ENCODE measurements at places on chromosomes 16 and 17. TPM values are rescaled to one million over a fixed set of nuclear protein-coding genes. Genes with fewer than 3 reads are reported as not detected.

GRCh38 chr17:50603340-50603739 lies 31.3 kb upstream of the ABCC3 start:
- no peak for DNase-seq
- H3K4me1 ChIP-seq = peaks cover 9% of the 10 kb centered on the region
- H3K27me3 ChIP-seq = no peaks in the 10 kb centered on the region
- H3K27ac ChIP-seq = no peak overlapping the region

- no peaks in the 10 kb centered on the region for H3K27me3 ChIP-seq
- H3K4me3 ChIP-seq = no peak overlapping the region
- H3K4me1 ChIP-seq = peaks cover 14% of the 10 kb centered on the region
- no peaks in the 10 kb centered on the region for H3K36me3 ChIP-seq
- H3K27ac ChIP-seq = peak overlapping the region; percentile 29
Measured at GRCh38 chr17:1640329-1641064, 5.0 kb downstream of the SCARF1 start.

DNA sequence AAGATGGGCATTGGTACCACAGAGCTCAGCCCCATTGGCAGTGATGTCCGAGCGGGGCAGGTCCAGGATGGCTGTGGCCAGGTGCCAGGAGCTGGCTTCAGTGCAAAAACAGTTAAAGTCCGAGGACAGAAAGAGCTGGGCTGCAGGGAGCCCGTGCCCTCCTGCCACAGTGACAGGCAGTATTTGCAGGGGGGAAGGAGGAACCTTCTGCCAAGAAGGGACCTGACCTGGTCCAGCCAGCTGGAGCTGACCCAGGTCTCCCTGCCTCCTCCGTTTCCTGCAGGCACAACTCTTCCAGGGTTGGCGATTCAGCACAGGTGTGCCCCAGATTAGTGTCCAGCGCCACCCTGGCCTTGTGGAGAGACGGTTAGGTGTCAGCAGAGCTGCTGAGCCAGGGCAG lies 199.0 kb downstream of the ENGASE start:
- H3K27me3 ChIP-seq = no peaks in the 10 kb centered on the region
- no peak overlapping the region for H3K4me3 ChIP-seq
- H3K4me1 ChIP-seq = peaks cover 7% of the 10 kb centered on the region

DNA sequence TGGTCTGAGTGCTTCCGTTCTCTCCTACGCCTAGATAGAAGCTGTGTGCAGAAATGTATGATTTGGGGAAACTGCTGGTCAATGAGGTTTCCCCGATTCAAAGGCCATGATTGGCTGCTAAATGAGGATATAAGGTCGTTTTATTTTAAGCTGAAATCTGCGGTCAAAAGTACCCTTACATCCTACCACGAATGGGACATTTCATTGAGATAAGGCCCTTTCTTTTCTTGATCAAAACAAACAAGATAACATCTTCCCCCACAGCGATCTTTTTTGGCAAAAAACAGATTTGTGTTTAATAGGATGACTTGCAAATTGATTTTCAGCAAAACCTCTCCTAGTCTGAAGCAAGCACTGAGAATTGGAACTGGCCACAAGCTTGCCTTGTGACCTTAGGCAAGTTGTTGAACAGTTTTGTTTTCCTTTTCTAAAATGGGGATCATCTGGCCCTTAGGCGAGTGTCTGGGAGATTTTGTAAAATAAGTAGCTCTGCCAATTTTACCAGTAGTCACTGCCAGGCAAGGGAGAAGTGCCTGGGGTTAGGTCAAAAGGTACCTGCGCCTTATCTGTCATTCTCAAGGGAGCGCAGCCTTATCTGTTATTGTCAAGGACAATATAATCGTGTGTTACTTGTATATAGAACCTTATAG lies 635 bp downstream of the SCPEP1 start:
- peak overlapping the region; percentile 88 for H3K4me3 ChIP-seq
- peak overlapping the region; percentile 74 for H3K27ac ChIP-seq
- H3K27me3 ChIP-seq = no peaks in the 10 kb centered on the region
- DNase-seq = no peak
- H3K4me1 ChIP-seq = peaks cover 11% of the 10 kb centered on the region
- peaks cover 3% of the 10 kb centered on the region for H3K36me3 ChIP-seq

- no peak for DNase-seq
- no peaks in the 10 kb centered on the region for H3K36me3 ChIP-seq
- peaks cover 4% of the 10 kb centered on the region for H3K4me1 ChIP-seq
- no peak overlapping the region for H3K27ac ChIP-seq
- H3K27me3 ChIP-seq = no peaks in the 10 kb centered on the region
Measured at GRCh38 chr16:3951861-3952736, 71.6 kb upstream of the CREBBP start.

- no peak for DNase-seq
- no peaks in the 10 kb centered on the region for H3K36me3 ChIP-seq
- H3K27me3 ChIP-seq = no peaks in the 10 kb centered on the region
- no peak overlapping the region for H3K4me3 ChIP-seq
- H3K4me1 ChIP-seq = peaks cover 50% of the 10 kb centered on the region
Measured at GRCh38 chr17:948284-948852, 31.2 kb downstream of the NXN start.

DNA sequence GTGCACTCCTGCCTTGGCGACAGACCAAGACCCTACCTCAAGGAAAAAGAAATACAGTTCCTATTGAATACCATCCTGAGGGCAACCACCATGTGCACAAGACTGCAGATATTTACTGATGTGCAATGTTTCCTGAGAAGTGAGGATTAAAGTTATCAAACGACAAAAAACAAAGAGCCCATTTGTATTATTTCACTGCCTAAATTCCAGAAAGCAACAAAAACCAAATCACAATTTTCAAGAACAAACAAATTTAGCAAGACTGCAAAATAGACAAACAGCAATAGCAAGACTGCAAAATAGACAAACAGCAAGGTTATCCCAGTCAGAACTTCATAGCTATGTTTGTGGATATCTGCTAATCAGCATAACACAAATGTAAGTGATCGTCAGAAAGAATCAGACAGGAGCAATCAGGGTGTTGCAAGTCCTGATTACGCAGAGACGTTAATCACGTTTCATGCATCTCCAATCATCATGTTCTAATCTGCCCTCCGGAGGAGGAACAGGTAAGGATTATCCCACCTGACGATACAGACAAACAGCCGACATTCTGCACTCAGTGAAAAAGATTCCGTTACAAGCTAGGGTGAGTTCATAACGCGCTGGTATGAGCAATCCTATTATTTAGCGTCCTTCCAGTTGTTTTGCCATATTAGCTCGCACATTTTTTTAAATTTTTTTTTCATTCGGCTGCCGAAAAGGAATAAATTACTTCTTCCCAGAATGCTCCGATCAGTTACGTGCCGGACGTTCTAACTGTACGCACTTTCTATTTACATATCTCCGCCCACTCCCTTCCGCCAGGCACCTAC lies 2.9 kb downstream of the TMEM107 start:
- peaks cover 18% of the 10 kb centered on the region for H3K4me1 ChIP-seq
- H3K36me3 ChIP-seq = no peaks in the 10 kb centered on the region
- H3K27me3 ChIP-seq = no peaks in the 10 kb centered on the region
- peak overlapping the region; percentile 96 for H3K27ac ChIP-seq
- H3K4me3 ChIP-seq = peak overlapping the region; percentile 67
- DNase-seq = peak; percentile 99

DNA sequence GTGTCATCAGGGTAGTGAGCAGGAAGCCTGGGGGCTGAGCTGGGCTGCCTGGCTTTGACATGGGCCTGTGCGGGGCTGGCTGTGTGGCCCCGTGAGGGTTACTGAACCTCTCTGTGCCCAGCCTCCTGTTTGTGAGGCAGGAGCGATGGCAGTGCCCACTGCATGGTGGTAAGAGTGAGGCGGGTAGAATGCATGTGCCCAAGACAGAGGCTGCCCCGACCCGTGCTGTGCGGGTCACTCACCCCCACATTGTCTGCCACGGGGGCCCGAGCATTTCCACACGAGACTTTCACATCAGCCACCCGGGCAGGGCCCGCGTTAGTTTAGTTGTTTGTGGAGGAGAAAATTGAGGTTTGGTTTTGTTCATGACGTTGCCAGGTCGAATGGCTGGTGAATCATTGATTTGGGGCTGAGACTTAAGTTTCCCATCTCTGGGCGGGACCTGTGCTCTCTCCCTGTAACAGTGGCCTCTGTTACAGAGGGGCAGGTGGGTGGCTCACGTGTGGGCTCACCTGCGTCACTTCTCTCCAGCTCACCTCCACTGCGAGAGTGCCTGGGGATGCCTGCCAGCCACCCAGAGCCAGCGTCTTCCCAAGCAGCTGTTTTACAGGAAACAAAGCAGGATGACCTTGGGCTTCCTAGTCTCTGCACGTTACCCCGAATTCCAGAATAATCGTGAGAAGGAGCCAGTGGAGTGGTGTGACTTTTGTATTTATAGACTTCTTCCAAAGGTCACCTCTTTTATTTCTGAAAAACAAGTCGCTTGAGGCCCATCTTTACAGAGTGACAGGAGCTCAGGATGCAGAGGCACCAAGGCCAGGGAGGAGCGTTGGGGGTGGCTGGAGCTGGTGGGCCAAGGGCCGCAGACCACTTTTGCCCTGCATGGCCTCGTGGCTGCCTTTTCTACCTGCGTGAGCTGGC lies 150.6 kb downstream of the RPTOR start:
- H3K4me3 ChIP-seq = no peak overlapping the region
- DNase-seq = no peak
- H3K4me1 ChIP-seq = peaks cover 6% of the 10 kb centered on the region
- H3K27ac ChIP-seq = no peak overlapping the region
- H3K27me3 ChIP-seq = no peaks in the 10 kb centered on the region
- H3K36me3 ChIP-seq = no peaks in the 10 kb centered on the region

DNA sequence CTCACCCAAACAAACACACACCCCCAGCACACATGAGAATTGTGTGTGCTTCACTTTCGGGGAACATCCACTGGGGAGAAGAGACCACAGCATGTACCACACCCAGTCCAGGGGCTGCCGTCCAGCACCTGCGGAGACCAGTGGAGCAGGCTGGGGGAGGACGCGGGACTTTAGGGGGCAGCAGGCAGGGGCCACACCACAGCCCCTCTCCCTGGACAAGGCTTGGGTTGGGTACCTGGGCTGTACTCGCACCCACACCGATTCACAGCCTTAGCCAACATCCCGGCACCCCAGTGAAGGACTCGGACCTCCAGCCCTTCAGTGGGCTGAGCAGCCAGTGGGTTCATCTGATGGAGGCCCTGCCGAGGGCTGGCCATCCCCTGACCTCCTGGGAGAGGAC lies 63.3 kb downstream of the RBFOX3 start:
- DNase-seq = no peak
- no peak overlapping the region for H3K27ac ChIP-seq
- H3K4me3 ChIP-seq = no peak overlapping the region
- peaks cover 9% of the 10 kb centered on the region for H3K27me3 ChIP-seq

- peaks cover 4% of the 10 kb centered on the region for H3K36me3 ChIP-seq
- H3K27ac ChIP-seq = no peak overlapping the region
- H3K4me1 ChIP-seq = peaks cover 8% of the 10 kb centered on the region
- no peaks in the 10 kb centered on the region for H3K27me3 ChIP-seq
- no peak overlapping the region for H3K4me3 ChIP-seq
- peak; percentile 39 for DNase-seq
Measured at GRCh38 chr16:67184995-67185650, 1.4 kb upstream of the MATCAP1 start.

DNA sequence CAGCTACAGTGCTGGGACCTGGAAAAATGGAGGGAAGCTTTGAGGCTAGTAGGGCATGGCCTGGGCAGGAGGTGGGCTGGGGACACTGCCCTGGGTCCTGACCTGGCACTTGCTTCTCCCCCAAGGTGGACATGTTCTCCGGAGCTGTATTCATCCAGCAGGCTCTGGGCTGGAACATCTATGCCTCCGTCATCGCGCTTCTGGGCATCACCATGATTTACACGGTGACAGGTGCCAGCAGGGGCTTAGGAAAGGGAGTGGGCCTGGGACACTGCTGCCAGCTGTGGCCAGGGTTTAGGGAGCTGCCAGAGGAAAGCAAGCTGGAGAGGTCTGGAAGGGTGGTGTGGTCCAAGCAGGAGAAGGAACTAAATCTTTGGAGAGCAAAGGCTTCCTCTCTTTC lies 3.1 kb downstream of the SLC5A2 start:
- H3K4me1 ChIP-seq = no peaks in the 10 kb centered on the region
- no peaks in the 10 kb centered on the region for H3K27me3 ChIP-seq
- no peak overlapping the region for H3K27ac ChIP-seq
- H3K36me3 ChIP-seq = no peaks in the 10 kb centered on the region
- no peak overlapping the region for H3K4me3 ChIP-seq

DNA sequence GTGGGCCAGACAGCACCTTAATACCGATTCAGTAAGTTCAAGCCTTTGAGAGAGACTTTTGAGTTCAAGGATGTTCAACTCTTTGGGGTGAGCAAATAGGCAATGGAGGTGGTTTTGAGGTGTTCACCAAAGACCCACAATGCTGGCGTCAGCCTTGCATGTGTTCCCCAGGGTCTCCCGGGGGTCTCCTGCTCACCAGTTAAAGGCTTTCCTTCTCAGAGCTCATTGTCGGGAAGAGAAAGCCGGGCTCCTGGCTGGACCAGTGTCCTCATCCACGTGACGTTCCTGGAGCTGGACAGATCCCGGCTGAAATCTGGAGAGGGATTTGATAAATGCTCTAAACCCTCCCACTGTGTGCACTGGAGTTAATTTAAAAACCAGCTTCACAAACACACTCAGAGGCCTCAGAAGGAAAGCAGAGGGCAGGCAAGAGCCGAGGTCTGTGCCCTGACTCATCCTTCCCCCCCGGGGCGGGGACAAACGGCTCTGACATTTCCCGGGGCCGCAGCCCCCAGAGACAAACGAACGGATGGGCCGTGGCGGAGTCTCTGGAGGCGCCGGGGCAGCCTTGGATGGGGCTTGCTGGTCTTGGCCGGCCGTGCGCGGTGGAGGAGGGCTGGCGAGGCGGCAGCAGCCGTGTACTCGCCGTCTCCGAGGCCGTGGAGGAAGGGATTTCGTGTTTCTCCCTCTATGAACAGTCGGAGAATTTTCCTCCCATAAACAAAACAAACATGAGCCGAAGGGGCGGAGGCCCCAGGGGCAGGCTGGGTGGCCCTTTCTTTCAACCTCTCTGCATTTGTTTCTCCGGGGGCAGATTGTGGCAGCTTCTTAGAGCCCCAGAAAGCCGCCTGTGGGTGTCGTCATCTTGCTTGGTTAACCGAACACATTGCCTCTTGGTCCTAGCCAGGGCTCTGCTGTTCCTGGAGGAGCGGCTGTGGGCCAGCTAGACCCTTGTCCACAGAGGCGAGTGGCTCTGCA lies 94.2 kb downstream of the NTN1 start:
- H3K36me3 ChIP-seq = no peaks in the 10 kb centered on the region
- no peaks in the 10 kb centered on the region for H3K27me3 ChIP-seq
- DNase-seq = no peak
- H3K4me1 ChIP-seq = peaks cover 6% of the 10 kb centered on the region

- H3K27me3 ChIP-seq = no peaks in the 10 kb centered on the region
- no peaks in the 10 kb centered on the region for H3K36me3 ChIP-seq
- H3K4me3 ChIP-seq = no peak overlapping the region
- DNase-seq = no peak
Measured at GRCh38 chr17:61144617-61145564, 254.8 kb upstream of the TBX2 start.

DNA sequence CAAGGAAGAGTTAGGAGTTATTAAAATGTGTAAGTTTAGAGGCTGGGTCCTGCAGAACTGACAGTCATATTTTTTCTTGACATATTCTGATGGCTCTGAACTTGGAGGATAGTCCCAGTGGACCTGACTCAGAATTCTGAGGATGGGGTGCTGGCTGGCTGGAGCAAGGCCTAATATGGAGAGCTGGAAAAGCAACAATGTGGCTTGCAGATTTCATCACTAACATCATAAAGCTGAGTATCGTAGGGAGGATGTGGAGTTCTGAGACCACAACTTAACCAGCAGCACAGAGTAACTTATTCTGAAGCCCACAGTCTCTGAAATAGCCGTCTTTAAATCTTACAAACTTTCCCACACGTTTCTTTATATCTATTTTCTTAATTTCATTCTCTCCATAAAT lies 2.3 kb downstream of the KRTAP1-5 start:
- H3K27ac ChIP-seq = no peak overlapping the region
- H3K27me3 ChIP-seq = peaks cover 8% of the 10 kb centered on the region
- H3K36me3 ChIP-seq = no peaks in the 10 kb centered on the region

Gene SLFN13
- 56.5 TPM for total RNA-seq

Gene CA4
- 1.4 TPM for total RNA-seq

Gene TPPP3
- total RNA-seq = 0.95 TPM

Gene TMEM186
- total RNA-seq = 12.4 TPM

Gene P2RX5
- total RNA-seq = 14.9 TPM

Gene PTX4
- not detected for total RNA-seq

Gene FBXL16
- total RNA-seq = 28.0 TPM
